Neural crest cell (in vitro differentiated cells): ENCODE measurements at places on chromosomes 5 and 9.

GRCh38 chr5:109426075-109426474 is 16.3 kb upstream of the PJA2 start:
- DNase-seq: no peak

DNA sequence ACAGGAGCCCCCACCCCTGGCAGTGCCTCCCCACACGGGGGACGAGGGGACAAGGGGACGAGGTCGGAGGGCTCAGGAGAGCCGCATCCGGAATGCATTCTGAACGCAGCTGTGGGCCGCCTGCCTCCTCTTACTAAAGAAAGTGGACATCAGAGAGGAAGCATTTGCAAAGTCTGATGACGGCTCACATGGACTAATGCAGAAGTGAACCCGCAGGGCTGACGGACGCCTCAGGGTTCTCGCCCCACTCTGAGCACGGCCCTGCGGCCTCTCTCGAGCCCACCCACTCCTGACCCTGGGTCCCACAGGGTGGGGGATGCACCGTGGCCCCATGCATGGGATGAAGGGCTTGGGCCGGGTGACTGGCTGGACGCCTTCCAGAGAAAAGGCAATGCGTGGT is 5.9 kb downstream of the LPCAT1 start:
- no peak for DNase-seq

GRCh38 chr5:111432883-111433536 is 79.3 kb downstream of the STARD4 start:
- DNase-seq: no peak

GRCh38 chr9:81620002-81620390 is 69.4 kb downstream of the TLE1 start:
- no peak for DNase-seq
